ENCODE measurements at places on chromosomes 4 and X. TPM values are rescaled to one million over a fixed set of nuclear protein-coding genes. Genes with fewer than 3 reads are reported as not detected.

The XK gene
- total RNA-seq, result not detected

The MAGEB10 gene
- not detected for total RNA-seq

The MAP3K15 gene
- total RNA-seq, result 0.70 TPM

The AADAT gene
- not detected for total RNA-seq

The FATE1 gene
- total RNA-seq, result not detected

The PABPC4L gene
- total RNA-seq, result not detected

The S100P gene
- 18.0 TPM for total RNA-seq

The SHROOM4 gene
- not detected for total RNA-seq

The CFI gene
- 0.81 TPM for total RNA-seq

The BTK gene
- total RNA-seq, result 1.7 TPM

The MAGEA8 gene
- not detected for total RNA-seq

The LRRC66 gene
- 0.72 TPM for total RNA-seq

The OCIAD2 gene
- total RNA-seq, result 71.1 TPM

The CSN1S1 gene
- not detected for total RNA-seq

The TMEM47 gene
- not detected for total RNA-seq

Measured in activated T-cell treated with anti-CD3 and anti-CD28 coated beads, Interleukin-2, amount 50 U/mL, for 72 hours (primary cell).